Activated effector memory CD4-positive, alpha-beta T cell treated with Interleukin-2 at 50 U/mL for 16 hours (primary cell): ENCODE measurements at places on chromosomes 11 and 22.

DNA sequence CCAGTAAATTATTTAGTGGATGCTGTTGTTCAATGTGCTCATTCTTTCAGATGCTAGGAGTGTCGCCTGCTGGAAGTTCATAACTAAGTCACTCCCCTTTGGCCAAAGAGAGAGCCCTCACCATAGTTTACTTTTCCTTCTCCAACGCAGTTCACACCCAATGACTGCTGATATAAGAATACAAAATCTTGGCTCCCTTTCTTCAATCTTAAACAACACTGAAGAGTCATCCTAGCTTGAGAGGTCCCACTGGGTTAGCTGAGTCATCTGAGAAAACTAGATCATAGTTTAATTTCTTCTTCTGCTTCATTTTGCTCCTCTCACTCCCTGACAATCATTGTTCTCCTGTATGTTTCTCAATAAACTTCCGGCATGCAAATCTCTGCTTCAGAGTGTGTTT lies 5.4 kb upstream of the OR52L1 start:
- no peak for DNase-seq

GRCh38 chr22:45553351-45554039 lies 50.8 kb downstream of the FBLN1 start:
- no peak for DNase-seq

GRCh38 chr11:32953700-32954099 lies 61.1 kb downstream of the QSER1 start:
- DNase-seq, result no peak

GRCh38 chr11:64378335-64378880 lies 19.4 kb downstream of the RPS6KA4 start:
- no peak for DNase-seq

DNA sequence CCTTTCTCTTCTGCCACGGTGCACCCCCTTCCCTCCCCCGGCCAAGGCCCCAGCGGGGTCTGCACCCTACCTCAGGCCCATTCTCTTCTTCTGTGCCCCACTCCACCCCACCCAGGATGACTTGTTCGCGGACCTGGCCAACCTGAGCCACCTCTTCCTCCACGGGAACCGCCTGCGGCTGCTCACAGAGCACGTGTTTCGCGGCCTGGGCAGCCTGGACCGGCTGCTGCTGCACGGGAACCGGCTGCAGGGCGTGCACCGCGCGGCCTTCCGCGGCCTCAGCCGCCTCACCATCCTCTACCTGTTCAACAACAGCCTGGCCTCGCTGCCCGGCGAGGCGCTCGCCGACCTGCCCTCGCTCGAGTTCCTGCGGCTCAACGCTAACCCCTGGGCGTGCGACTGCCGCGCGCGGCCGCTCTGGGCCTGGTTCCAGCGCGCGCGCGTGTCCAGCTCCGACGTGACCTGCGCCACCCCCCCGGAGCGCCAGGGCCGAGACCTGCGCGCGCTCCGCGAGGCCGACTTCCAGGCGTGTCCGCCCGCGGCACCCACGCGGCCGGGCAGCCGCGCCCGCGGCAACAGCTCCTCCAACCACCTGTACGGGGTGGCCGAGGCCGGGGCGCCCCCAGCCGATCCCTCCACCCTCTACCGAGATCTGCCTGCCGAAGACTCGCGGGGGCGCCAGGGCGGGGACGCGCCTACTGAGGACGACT lies 15.9 kb downstream of the RTN4RL2 start:
- peak; percentile 10 for DNase-seq
